ENCODE measurements at places on chromosomes 3 and 15.

DNA sequence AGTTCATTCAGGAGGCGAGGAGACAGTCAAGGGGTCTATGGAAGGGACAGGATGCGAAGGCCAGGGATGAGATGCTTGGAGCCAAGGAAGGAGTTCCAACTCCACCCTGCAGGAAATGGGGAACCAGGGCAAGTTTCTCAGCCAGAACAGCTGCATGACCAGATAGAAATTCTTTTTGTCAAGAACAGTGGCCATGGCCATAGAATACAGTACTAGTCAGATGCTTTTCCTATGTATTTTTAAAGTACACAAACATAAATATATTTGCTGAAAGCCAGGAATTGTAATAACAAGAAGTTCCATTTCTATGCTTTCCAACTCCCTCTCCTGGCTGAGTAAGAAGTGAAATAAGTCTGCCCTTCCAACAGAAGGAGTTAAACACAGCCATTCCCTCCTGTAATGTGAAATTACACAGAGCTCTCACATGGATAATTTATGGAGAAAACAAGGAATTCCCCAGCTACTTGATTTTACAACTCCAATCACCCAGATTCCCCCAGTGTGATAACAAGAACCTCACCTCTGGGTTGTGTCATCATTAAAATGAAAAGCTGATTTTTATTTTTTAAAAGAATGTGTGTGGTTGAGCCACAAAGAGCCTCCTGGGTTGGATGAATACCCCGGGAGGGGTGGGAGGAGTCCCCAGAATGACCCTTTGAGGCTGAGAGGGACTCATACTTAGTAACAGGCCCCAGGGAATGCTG, 124.6 kb upstream of the ARHGEF3 start:
- DNase-seq, result no peak

DNA sequence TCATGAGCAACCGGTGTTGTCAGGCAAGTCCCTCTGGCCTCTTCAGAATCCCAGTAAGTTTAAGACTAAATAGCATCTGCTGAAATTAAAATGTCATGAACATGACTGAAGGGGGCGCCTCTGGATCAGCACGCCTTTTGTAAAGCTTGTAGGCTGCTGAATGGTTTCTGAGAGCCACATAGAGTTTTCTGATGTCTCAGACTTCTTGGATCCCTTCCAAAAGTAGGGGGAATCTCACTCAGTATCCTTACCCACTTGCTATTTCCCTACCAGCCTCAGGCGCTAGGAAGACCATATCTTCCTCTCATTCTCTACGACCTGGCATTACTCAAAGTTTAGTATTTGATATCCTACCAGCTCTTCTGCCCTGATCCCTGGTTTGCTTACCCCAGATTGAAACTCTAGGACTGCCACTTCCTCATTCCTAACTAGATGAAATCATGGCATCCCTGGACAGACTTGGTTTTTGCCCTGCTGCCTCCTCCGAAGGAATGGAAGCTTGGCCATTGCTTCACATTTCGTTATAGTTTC, 62.7 kb upstream of the CD47 start:
- no peak for DNase-seq

DNA sequence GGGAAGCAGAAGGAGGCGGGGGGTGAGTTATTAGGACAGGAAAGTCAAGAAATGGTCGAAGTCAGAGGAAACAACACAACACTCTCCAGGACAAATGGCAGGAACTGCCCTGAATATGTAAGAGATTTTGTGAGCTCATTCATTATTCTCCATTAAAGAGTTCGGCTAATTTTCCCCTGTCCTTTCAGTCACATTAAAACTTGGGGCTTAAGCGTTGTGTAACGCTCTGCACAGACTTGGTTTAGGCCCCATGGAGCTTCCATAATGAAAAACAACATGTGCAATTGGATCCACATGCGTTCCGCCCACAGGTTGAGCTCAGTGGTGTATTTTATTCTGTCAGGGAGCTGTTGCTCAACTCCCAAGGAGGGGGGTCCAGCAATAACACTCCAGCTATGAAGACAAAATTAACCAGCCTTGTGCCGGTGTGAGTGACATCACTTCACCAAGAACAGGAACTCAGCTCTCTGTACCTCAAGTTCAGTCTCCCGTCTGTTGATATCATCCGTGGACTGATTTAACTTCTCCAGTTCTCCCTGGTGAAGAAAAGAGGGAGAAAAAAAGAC, 2.3 kb downstream of the SH3BP5 start:
- DNase-seq, result no peak

GRCh38 chr3:99505646-99506269, 132.6 kb upstream of the COL8A1 start:
- no peak for DNase-seq

GRCh38 chr3:120496278-120497002, 45.6 kb upstream of the FSTL1 start:
- DNase-seq, result no peak

- DNase-seq, result no peak
Observed at GRCh38 chr15:93138681-93139250, 49.8 kb upstream of the RGMA start.

- DNase-seq, result peak; percentile 56
Observed at GRCh38 chr15:90002428-90002844, 1.3 kb downstream of the ZNF710 start.

- DNase-seq, result no peak
Observed at GRCh38 chr3:66489581-66489980, 11.2 kb downstream of the LRIG1 start.

- no peak for DNase-seq
Observed at GRCh38 chr3:71433631-71434030, 149.9 kb downstream of the FOXP1 start.

DNA sequence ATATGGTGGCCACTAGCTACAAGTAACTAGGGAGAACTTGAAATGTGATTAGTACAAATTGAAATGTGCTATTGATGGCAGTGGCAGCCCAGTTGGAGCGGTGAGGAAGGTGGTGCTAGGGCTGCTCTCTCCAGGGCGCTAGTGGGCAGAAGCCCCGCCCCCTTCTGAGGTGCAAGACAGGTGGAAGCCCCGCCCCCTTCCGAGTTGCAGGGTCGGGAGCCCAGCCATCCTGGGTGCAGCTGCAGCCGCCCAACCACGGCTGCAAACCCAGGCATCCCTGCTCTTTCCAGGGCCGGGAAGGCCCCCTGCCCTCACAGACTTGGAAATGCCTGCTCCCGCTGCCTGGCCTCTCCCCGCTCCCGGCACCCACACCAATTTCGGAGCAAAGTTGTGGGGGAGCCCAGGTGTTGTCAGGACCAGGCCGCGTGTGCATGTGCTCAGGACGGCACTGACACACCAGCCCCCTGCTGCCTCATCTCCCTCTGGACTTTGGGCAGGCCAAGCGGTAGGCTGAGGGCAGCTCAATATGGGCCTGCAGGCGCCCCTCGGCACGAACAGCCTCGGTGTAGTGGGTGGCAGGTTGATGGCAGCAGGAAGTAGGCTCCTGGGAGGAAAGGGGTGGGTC, 10.0 kb downstream of the ATR start:
- DNase-seq, result no peak

GRCh38 chr3:15014606-15015328, 50.3 kb downstream of the MRPS25 start:
- no peak for DNase-seq

DNA sequence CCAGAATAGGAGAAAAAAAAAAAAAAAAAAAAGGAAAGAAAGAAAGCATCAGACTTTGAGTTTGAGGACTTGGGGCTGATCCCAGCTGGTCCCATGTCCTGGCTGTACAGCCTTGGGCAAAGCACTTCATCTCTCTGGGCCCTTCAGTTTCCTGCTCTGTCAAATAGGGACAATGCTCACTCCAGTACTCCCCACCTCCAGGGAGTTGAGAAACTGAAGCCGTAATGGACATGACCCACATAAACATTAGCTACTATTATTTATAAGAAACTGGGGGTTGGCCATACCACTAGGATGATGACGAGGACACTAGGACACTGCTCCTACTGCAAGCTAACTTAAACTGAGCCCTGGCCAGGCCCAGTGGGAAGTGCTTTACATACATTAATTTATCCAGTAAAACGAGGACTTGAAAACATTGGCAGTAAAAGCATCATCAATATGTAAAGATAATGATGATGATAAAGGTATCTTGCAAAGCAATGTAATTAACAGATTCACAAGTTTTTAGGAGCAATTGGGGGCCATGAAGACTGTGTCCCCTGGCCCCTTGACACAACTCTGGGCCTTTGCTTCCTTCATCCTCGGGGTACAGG, 22.9 kb upstream of the SMAD6 start:
- peak; percentile 6 for DNase-seq

GRCh38 chr15:85730001-85730820, 64.5 kb downstream of the KLHL25 start:
- peak; percentile 32 for DNase-seq

GRCh38 chr3:53216723-53217122, 39.1 kb downstream of the TKT start:
- no peak for DNase-seq

DNA sequence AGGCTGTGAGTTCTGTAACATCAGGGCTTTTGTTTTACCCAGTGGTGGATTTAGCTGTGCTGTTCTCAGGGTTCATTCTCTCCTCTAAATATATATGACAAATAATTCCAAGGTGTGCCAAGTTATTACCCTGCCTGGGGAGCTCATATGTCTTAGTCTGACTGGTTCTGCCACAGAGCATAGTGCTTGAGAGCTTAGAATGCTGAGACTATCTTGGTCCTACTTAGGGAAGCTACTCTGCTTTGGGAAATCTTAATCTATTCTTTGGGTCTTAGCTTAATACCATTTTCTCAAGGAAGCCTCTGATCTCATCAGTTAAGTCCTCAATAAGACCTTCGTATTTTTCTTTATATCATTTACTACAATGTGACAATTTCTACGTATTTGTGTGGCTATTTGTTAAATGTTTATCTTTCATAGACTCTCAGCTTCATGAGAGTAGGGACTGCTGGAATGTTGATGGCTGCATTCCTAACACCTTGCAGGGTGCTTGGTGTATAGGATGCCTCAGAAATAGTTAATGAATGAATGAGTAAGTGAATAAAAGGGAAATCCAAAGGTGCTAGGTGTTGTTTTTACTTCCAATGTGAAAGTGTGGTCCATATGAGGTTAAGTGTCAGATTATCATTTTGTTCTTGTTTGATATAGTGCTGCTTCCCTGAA, 1.8 kb downstream of the OTOL1 start:
- no peak for DNase-seq

DNA sequence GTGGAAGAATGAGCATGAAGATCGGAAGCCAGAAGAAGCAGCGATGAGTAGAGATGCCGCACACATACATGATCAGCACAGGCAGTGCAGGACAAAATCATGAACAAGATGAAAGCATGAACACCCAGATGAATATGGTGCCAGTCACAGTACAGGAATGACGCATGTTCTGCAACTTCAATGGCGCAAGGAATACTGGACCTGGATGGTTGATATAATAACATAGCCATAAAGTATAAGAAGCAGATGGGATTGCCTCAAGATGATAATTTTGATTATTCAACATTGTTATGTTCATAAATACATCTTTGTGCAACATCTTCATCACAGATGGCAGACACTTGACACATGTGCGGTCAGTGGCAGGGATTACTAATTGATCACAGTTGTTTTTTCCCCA, 59.7 kb upstream of the SLCO3A1 start:
- DNase-seq, result no peak

DNA sequence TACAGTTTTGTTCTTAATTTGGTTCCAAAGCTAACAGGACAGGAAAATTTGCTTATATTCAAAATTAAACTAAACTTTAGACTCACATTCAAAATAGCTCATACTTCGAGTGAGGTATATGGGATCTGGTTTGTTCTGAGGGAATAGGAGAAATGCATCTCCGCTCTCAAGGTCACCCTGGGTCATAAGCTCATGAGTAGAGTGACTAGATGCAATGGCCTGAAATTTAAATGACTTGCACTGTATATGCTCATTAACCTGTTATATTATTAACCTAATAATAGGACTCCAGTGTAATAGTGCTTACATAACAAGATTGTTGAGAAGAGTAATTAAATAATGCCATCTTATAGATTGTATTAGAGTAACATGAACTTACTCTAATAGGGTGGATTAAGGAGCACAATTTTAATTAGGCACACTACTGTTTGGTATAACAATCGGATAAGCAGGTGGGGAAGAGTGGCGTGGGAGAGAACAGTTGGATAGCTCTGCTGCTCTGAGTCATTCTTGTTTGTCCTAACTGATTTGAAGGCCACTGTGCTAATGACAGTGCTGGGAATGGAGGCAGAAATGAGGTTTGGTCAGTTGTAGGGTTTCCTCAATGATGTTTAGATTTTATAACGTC, 5.2 kb downstream of the NKTR start:
- DNase-seq, result peak; percentile 84

- peak; percentile 78 for DNase-seq
Observed at GRCh38 chr3:128483657-128484403, 9.2 kb downstream of the GATA2 start.

- no peak for DNase-seq
Observed at GRCh38 chr15:78419367-78419766, 18.6 kb upstream of the IREB2 start.

GRCh38 chr15:59105854-59106253, 908 bp downstream of the CCNB2 start:
- DNase-seq, result peak; percentile 45

- no peak for DNase-seq
Observed at GRCh38 chr3:102972350-102972749, 537.5 kb downstream of the ZPLD1 start.

DNA sequence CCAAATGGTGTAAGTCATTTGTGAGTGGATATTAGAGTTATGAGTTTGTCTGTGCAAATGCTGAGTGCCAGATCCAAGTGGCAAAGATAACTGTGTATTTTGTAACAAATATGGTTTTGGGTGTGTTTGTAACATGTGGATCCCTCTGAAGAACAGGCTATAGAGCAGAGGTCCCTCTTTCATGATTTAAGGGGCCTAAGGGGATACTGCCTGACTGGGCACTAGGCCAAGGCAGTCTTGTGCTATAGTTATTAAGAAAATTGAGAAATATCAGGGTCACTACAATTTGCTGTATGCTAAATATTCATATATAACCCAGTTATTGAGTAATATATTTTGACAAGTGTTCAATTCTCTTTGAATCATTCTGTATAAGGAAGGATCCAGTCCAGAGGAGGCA, 555.6 kb upstream of the RGMA start:
- DNase-seq, result no peak

- DNase-seq, result no peak
Observed at GRCh38 chr15:58346361-58346760, 85.4 kb upstream of the LIPC start.

GRCh38 chr15:92638709-92639365, 16.7 kb downstream of the FAM174B start:
- no peak for DNase-seq

- DNase-seq, result no peak
Observed at GRCh38 chr3:150370999-150371398, 37.1 kb upstream of the TSC22D2 start.

DNA sequence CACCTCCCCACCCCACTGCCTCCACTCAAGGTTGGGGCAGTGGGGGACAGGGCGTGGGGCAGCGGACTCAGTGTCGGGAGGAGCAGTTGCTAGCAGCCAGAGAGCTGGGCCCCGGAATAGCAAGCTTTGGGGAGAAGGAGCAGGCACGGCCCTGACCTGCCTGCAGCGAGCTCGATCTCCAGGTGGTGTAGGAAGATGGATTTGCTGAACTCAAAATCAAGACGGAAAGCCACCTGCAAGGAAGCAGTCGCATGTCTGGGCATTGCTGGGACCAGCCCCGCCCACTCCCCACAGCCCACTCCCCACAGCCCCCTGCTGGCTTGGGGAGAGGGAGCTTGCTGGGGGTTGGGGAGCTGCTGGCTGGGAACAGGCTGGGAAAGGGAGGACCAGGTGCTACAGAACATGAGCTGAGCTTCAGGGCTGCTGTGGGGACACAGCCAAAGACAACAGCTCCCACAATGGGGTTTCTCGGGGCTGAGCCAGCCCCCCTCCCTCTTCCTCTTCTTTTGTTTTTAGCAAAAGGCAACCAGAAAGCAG, 38.0 kb downstream of the FEM1B start:
- peak; percentile 11 for DNase-seq

- DNase-seq, result no peak
Observed at GRCh38 chr15:64161688-64162477, 939 bp downstream of the PPIB start.

Data from NCI-H526 (cell line).